RCC 7860 (cell line): ENCODE measurements at places on chromosomes 2 and 18.

DNA sequence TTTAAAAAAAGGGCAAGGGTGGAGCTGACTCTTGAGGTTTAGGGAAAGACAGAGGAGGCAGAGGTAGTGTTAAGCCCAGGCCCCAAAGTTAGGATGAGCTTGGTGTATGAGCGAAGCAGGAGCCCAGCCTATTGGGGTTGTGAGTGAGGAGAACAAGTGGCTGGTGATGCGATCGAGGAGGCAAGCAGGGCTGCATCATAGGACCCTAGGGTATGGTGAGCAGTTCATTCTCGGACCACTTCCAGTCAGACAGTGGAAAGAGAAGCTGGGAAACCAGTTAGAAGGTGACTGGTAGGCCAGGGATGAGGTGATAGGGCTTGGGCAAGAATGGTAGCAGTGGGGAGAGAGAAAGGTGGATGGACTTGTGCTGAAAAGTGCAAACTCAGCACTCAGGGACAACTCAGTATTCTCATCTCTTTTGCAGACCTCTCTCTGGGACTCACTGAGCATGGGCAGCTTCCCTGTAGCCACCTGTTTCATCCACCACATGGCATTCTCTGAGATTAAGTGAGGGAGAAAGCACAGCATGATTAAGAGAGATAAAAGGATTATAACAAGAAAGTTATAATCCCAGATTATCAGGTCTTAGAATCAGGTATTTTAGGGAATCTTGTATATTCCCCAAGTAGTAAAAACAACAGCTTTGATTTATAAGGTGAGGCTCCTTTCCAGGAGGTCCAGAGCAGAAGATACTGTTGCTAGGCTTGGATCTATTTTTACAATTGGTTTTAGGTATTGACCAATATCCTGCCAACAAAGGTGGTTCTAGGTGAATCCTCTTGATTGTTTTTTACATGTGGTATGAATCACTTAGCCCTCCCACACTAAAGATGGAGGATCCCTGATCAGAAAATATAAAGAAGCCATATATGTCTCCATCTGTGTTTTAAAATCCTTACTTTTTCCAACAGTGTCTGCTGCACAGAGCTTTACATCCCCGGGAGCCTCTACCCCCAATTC lies 38.3 kb downstream of the XRCC5 start:
- DNase-seq: no peak

DNA sequence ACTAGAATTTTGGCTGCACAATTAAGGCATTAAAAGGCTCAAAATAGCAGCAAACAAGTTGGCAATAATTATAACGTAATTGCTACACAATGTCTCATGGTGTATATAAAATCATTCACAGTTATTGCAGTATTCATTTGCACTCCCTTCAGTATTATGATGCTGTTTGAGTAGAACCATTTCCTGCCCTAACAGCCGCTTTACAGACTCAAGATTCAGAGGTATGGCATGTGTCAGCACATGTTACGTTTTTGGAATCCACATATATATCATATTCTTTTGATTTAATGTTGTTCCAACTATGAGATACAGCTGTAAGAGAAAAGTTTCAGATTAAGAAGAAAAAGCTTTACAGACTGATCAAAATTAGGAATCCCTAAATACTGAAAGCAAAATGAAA lies 56.3 kb upstream of the NCKAP5 start:
- DNase-seq: no peak

DNA sequence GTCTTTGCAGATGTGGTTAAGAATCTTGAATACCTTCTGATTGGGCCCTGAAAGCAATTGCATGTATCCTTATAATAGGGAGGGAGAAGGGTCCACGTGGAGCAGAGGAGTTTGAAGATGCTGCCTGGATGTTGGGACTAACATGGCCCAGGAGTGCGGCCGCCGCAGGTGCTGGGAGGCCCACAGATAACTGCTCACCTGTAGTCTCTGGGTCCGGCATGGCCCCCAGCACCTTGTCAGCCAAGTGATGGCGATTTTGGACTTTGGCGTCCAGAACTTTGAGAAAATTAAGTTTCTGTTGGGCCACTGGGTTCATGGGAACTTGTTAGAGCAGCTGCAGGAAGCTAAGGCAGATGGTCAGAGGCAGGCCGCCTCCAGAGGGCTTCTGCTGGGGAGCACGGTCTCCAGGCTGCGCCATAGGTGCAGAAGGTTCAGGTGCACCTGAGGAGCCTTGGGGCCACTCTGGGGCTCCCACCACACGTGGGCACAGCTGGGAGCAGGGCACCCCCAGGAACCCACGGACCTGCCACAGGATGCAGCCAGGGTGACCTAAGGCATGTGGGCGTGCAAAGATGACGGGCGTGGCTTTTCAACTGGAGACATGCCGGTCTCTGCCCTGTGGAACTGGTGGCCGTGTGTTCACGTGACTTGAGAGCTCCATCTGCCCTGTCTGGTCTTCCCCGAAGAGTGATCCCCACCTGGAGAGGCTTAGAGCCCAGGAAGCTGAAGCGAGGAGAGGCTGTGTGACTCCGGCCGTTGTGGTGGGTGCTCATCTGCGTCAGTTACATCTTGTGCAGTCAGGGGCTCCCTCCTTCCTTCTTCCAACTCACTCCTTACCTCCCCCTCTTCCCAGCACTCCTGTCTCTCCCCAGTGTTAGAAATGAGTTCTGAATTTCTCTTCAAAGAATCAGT lies 277.3 kb downstream of the AGAP1 start:
- DNase-seq: no peak

GRCh38 chr18:39840856-39841481 lies 2114.1 kb upstream of the PIK3C3 start:
- no peak for DNase-seq

GRCh38 chr2:86087936-86088850 lies 17.5 kb downstream of the POLR1A start:
- DNase-seq: no peak
